NCI-H187 (cell line): ENCODE measurements at places on chromosomes 6 and 20.

DNA sequence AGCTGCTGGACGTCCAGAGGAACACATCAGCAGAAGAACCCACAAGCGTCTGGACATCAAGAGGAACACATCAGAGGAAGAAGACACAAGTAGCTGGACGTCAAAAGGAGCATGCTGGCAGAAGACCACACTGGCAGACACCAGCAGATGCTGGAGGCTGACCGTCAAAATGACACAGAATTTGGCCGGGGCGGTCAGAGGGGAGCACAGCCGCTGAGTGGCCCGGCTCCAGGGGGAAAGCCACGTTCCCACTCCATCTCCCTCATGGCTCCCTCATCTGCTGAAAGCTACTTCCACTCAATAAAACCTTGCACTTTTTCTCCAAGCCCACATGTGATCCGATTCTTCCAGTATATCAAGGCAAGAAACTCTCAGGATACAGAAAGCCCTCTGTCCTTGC, 283.6 kb downstream of the PTPRT start:
- no peak for DNase-seq

DNA sequence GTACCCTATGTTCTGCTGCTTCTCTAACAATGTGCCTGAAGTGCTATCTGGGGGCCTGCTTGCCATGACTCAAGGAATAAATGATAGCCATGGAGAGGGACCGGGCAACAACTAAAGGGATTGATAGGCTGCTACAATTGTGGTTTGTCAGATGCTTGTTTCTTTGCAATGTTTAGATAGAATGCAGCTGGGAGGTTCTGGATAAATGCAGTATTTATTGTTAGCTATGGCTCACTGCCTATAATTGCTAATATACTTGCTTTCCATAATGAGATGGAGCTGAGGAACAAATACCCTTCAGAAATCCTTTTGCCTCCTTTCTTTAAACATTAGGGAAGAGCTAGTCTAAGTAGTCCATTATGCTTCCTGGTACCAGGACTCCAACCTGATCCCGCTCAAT, 575.2 kb upstream of the SYNCRIP start:
- no peak for DNase-seq

GRCh38 chr6:56002336-56002735, 126.9 kb upstream of the BMP5 start:
- DNase-seq = no peak

DNA sequence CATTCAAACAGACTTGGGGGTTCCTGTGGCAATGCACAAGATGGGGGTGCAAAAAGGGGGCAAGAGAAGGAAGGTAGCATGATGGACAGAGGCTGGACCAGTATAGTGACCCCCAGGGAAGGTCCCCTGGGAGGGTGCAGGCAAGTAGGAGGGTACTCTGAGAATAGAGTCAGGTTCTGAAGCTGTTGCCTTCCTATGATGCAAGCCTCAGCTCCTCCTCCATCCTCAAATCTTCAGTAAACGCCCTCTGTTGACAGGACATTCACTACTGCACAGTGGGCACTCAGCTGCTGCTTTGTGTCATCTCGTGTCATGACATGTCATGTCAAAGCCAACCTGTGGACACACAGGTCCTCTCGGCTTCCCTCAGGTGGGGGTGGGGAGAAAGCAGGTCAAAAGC, 5.8 kb upstream of the SDCBP2 start:
- no peak for DNase-seq

- no peak for DNase-seq
Observed at GRCh38 chr20:39110819-39111136, 148.6 kb downstream of the DHX35 start.

GRCh38 chr20:62354031-62354808, 12.9 kb downstream of the LAMA5 start:
- no peak for DNase-seq

GRCh38 chr6:21612067-21612745, 18.7 kb downstream of the SOX4 start:
- no peak for DNase-seq

- DNase-seq = no peak
Observed at GRCh38 chr20:57009355-57009754, 257.1 kb downstream of the BMP7 start.

- no peak for DNase-seq
Observed at GRCh38 chr20:52103335-52103912, 88.2 kb downstream of the ZFP64 start.

DNA sequence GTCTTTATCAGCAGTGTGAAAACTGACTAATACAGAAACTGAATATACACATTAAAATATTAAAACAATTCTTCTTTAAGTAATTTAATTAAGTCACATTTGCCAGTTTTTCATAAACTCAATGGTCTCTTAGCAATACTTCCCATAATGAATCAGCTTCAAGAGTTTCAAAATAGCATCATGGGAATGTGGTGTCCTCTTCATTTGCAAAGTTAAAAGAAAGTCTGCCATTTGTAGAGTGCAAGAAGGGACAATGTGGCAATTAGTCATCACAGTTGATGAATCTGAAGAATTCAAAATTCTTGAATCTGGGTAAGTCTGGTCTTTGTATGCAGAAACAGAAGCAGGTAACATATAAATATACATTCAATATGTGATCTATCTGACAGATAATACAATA, 38.7 kb downstream of the SYNE1 start:
- no peak for DNase-seq
